Activated gamma-delta T cell (primary cell): ENCODE measurements at places on chromosomes 2 and 18.

GRCh38 chr2:85929096-85930050 is 40.6 kb upstream of the ST3GAL5 start:
- no peak for DNase-seq

DNA sequence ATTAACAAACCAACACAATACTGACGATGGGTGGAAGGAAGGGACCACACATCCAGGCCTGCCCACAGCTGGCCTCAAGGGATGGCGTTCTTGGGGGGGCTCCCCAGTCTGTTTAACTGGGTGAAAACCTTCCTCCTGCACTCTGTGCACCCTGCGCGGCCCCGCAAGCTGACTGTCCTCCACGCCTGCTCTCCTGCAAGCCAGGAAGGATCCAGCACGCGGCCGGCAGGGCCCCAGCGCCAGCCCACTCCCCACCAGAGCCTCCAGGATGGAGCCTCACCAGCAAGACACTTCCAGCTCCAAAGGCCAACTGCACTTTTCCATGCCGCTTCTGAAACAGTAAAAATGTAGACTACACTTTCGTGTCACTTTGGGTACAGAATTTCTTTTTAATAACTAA is 135.1 kb downstream of the ZNF516 start:
- DNase-seq = no peak

- DNase-seq = no peak
Observed at GRCh38 chr2:42794271-42795046, 2.1 kb upstream of the HAAO start.

GRCh38 chr2:189579585-189580186 is 900 bp downstream of the SLC40A1 start:
- DNase-seq = no peak

GRCh38 chr2:191465766-191466420 is 212.0 kb upstream of the NABP1 start:
- no peak for DNase-seq

- DNase-seq = no peak
Observed at GRCh38 chr18:40371673-40372072, 1583.4 kb upstream of the PIK3C3 start.

DNA sequence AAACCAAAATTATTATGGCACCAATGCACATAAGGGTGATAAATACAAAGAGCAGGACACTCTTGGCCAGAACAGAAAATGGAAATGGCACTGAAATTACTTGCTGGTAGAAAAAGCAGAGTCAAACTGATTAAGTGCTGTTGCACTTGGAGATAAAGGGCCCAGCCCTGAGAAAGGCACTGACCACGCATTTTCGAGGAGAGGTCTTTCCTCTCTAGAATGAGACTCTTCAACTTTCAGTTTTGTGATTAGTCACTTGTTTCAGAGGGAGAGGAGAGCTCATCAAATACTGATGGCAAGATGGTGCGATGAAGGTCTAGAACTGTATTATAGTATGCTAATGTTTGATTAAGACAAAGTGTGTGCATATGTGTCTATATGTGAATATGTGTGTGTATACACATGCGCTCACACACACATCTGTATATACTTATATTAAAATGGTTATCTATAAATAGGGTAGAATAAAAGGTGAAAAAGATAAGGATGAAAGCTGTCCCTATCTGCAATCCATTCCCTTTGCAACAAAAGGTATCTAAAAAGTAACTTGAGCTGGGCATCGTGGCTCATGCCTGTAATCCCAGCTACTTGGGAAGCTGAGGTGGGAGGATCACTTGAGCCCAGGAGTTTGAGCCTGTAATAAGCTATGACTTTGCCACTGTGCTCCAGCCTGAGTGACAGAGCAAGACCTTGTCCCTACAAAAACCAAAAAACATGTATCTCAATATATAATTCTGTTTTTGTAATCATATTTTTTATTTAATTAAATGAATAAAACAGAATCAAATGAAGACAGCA is 48.8 kb upstream of the ZDBF2 start:
- DNase-seq = no peak

GRCh38 chr2:64987956-64988419 is 1.2 kb upstream of the SLC1A4 start:
- DNase-seq = no peak

DNA sequence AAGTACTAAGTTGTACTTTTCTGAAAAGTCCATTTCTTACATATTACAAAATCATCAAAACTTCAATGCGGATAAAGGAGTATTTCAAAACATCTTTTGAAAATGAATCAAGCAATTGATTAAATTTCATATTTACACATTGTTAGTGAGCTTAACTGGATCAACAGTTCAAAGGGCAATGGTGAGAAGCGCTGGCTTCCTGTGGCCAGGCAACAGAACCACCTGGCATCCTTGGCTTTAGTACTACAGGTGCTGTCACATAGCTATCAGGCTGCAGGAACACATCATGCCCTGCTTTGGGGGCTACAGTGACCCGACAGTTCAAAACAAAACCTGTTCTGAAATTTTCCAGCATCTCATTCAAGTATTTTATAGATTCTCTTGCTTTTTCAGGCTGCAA is 59.2 kb downstream of the SMAD2 start:
- no peak for DNase-seq

GRCh38 chr2:40367032-40367431 is 84.9 kb downstream of the SLC8A1 start:
- no peak for DNase-seq

DNA sequence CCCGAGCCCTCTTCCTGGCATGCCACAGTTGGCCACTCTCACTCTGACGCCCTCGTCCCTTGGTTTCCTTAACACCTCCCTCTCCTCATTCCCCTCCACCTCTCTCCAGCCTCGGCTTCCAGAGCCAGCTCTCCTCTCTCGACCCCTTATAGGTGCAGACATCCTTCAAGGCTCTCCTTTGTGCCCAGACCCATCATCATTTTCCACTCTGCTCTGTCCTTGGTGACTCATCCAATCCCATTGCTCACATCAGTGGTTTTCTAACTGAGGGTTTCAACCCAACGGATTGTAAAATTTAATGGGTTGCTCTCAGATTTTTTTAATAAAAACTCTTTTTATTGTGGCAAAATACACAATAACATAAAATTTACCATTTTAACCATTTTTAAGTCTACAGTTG is 6.2 kb downstream of the ST8SIA5 start:
- no peak for DNase-seq

GRCh38 chr2:127811397-127812321 is 688 bp upstream of the WDR33 start:
- peak; percentile 18 for DNase-seq

GRCh38 chr2:31919499-31919898 is 91.3 kb downstream of the MEMO1 start:
- no peak for DNase-seq

GRCh38 chr18:23966909-23967308 is 47.6 kb upstream of the TTC39C start:
- no peak for DNase-seq

- peak; percentile 58 for DNase-seq
Observed at GRCh38 chr2:172095146-172095904, 7.4 kb downstream of the DLX2 start.

DNA sequence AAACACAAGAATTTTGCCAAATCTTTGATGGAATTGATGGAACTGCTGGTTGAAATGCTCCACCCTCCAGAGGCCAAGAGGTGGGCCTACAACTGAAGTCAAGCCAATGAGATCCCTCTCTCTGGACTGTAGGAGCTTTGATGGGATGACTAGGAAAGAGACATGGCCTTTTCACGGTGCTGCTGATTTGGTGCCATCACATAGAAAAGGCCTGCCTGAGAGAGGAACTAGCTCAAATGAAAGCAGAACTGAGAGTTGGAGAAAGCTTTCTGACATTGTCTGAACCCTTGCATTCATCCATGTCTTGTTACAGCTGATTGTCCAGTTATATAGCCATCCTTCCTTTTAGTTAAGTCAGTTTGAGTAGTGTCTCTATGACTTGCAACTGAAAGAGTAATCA is 283.8 kb upstream of the LYPD1 start:
- DNase-seq = no peak

- DNase-seq = no peak
Observed at GRCh38 chr2:150762571-150762970, 275.1 kb upstream of the RND3 start.
